ENCODE measurements at places on chromosomes 3 and 15.

DNA sequence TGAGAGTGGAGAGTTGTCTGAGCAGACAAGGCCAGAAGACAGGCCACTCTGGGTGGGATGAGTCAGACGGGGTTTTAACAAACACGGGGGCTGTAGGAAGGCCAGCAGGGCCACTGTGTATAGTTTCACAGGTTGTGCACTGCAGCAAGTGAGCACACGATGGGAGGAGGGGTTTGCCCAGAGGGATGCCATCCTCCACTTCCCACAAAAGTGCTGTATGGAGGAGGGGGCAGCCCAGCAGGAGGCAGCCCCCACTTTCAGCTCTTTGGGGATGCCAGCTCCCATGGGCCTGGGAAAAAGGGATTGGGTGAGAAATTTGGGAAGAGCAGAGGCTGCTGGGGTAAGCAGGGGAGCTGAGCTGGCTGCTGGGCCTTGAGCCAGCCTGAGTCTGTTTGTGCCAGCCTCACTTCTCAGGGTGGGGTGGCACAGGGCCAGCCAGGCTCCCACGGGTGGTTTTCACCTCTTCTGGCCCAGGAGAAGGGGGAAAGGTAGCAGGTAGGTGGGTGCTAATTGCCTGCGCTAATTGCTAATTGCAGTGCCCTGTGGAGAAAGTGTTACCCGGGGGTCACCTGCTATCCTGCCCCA lies 6.7 kb downstream of the ZBTB47 start:
- DNase-seq = no peak

DNA sequence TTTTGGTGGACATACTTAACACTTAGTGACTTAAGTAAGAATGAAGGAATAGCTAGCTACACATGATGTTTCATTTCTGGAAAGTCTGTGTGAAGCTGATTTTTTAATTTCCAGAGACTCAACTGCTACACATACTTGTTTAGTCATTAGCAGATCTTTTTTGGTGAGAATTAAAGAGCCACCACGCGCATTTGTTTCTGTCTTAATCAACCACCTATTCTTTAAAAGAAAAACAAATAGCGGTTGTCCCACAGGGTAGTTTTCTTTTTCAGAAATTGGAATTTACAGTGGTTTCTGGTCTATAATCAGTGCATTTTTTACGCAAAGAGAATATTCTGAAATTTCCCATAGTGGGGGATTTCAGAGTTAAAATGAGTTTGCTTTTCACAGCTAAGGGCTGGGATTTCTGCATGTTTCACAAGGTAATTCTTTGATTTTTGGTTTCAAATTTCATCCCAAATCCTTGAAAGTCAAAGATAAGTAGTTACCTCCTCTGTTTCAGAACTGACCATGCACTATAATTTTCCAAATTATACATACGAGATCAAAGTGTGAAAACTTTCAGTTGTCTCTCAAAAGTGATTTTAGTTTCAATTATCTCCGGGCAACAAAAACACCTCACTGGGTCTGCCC lies 631.0 kb upstream of the GRM7 start:
- no peak for DNase-seq

DNA sequence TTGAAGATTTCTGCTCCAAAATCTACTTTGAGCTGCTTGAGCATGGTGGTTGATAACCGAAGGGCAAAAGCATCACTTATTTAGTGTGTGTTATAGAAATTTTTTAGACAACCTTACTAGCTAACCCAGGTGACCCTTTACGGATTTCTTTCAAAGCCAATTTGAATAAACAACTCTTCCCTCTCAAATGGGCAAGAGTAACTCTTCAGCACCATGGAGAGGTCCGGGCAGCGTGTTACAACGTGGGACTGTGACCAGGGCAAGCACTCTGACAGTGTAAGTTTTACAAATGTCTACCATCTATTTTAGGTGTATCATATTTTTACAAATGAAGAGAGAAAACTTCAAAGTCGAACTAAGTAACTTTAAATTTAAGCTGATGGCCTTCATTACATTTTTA lies 471.8 kb downstream of the MFSD1 start:
- DNase-seq = no peak

DNA sequence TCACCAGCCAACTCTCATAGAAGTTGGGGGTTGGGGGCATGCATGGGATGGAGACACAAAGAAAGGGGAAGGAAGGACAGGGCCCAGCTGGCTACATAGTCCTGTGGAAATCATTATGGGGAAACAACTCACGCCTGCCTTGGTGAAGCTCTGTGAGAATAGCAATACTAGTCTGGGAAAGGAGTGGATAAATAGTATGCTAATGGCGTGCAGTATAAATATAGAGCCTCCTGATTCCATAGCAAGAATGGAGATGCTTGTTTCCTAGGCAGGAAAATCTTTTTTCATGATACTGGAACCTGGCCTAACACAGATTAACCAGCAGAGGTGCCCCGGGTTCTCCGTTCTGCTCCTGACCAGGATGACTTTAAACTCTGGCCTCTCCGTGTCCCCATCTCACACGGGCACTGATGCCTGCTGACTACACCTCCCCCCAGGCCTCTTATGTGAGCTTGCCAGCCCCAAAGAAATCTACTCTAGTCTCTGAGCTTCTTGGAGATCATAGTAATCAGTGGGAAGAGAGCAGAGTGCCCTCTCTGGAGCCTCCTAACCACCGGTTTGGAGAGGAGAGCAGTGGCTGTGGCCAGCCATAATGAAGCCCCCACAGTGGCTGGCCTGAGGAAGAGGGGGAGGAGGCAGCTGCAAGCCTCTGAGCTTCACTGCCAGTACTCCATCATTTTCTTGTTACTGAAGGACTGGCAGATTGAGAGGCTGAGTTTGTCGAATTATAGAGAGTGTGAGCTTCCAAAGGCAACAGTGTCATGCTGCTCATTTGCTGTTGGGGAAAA lies 355.0 kb upstream of the SEMA6D start:
- no peak for DNase-seq
